ENCODE measurements at places on chromosomes 12 and 14.
A peak's percentile ranks its signal among the peaks of the same experiment; 100 is the strongest.

- no peak for DNase-seq
Measured at GRCh38 chr14:47555333-47555732, 120.1 kb downstream of the MDGA2 start.

GRCh38 chr12:63129927-63130326 lies 21.1 kb downstream of the AVPR1A start:
- DNase-seq = no peak

DNA sequence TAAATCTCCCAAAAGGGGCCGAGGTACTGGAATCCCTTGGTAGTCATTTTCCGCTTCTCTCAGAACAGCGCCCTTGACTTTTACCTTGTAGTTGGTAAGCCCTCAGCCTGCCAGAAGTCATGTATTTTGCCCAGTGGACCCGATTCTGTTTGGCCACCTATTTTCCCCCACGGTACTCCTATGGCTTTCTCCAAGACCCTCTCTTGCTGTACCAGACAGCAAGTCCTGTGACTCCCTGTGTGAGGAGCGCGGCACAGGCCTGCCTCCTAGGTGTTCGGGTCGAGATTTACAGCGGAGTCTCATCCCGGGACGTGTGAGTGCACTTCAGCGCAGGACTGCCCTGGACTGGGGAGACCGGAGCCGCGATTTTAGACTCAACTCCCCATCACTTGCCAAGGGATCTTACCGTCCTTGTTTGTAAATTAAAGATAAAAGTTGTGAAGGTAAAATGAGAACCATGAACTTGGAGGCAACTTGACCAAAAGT lies 1.1 kb upstream of the MBD6 start:
- no peak for DNase-seq

- no peak for DNase-seq
Measured at GRCh38 chr12:66925083-66925482, 246.2 kb upstream of the GRIP1 start.

- DNase-seq = no peak
Measured at GRCh38 chr14:93319958-93320357, 12.9 kb downstream of the BTBD7 start.

GRCh38 chr12:27635349-27635972 lies 60.8 kb upstream of the REP15 start:
- no peak for DNase-seq

- DNase-seq = peak; percentile 95
Measured at GRCh38 chr12:103169-103981, 36.8 kb downstream of the IQSEC3 start.

DNA sequence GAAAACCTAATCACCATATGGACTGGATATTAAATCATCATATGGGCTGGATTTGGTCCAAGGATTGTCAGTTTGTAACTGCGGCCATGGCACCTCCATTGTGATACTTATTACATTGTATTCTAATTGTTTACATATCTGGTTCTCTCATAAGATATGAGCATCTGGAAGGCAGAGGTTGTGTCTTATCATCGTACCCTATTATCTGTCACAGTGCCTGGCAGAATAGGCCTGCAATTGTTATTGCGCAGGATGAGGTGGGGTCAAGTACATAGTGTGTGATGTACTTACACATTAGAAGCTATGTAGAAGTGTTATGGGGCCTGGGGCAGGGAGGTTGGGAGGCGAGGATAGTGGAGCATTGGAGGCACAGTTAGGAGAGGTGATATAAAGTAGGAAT lies 4.7 kb downstream of the IFT43 start:
- DNase-seq = no peak

DNA sequence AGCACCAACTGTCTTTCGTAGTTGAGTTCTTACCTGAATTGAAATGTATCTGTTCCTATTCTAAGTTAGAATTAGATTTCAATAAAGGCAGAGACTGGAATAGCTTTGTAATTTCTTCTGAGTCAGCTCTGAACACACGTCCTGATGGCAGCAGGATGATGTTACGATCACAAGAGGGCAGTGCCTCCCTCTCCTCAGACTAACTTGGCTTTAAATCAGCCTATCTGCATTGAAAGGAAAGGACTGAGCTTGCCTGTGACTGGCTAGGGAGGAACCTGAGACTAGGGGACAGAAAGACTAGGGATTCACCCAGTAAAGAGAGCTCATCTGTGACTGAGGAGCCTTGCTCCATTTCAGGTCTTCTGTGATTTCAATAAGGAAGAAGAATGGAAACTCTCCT lies 323.7 kb upstream of the OR4E1 start:
- DNase-seq = no peak
